Renal cortex interstitium (tissue), 15 donors: ENCODE measurements at places on chromosomes 4 and X. TPM values are rescaled to one million over a fixed set of nuclear protein-coding genes. Genes with fewer than 3 reads are reported as not detected.

DNA sequence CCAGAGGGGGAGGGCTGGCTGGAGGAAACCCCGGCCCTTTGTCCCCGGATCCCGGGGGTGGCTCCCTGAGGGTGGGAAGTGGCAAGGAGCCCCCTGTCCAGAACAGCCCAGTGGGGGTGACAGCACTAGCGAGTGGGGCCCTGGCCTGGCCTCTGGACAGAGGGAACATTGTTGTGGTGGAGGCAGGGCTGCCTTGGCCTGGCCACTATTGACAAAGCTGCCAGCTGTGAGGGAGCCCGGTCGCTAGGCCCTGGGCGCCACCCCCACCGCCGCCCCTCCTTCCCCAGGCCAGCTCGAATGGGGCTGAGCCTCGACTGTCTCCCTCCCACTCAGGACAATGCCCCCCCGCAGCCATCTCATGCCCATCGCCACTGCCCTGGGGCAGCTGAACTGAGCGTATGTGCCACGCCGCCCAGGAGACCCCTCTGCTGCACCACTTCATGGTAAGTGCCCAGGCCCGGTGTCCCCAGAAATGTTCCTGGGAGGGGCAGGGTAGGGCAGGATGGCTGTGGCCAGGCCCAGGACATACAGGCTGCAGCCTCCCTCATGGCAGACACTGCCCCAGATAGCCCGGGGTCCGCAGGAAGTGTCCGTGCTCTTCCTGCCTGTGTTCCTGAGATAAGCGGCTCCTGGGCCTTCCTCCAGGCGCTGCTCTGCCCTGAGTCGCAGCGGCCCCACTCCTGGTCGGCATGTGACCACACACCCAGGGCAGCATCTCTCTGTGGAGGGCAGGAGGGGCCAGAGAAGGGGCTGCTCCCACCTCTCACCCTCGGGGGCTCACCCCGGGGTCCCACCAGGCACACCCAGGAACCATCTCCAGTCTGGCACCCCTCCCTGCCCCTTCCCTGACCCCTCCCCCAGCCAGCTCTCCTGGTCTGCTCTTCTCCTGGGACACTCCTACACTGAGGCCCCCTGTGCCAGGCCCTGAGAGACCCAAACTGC is 1.4 kb downstream of the PLXNB3 start:
- no peak for DNase-seq

GRCh38 chrX:6980981-6981380 is 166.5 kb upstream of the STS start:
- no peak for DNase-seq

GRCh38 chrX:57232658-57233360 is 53.7 kb upstream of the FAAH2 start:
- DNase-seq = no peak

- no peak for DNase-seq
These were observed 29.8 kb upstream of the EPGN start for GRCh38 chr4:74278490-74278889.

DNA sequence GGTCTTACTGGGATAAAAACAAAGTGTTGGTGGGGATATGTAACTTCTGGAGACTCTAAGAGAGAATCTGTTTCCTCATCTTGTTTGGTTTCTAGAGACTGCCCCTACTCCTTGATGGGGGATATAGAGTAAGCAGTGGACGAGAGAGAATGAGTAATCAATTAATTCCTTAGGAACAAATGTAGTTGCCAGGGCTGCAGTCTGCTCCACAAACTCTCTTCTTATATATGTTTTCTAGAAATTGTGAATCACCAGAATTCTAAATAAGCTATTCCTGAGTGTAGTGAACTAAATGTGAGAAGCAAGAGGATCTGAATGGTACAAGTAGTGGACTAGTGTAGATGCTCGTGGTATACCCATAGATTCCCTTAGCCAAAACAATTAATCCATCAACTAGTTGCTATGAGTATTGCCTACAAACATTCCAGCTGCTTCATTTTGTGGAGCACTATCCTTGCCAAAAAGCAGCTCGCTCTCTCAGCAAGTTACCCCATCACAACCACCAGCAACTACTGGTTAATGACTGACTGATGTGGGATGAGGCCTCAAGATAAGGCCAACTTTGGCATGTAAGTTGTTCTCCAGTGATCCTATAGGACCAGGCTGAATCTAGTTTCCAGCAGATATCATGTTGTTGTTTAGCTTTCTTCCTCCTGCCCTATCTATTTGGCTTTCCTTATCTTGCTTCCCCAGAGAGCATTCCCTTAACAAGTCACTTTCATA is 273.0 kb downstream of the SLC7A11 start:
- DNase-seq = no peak

DNA sequence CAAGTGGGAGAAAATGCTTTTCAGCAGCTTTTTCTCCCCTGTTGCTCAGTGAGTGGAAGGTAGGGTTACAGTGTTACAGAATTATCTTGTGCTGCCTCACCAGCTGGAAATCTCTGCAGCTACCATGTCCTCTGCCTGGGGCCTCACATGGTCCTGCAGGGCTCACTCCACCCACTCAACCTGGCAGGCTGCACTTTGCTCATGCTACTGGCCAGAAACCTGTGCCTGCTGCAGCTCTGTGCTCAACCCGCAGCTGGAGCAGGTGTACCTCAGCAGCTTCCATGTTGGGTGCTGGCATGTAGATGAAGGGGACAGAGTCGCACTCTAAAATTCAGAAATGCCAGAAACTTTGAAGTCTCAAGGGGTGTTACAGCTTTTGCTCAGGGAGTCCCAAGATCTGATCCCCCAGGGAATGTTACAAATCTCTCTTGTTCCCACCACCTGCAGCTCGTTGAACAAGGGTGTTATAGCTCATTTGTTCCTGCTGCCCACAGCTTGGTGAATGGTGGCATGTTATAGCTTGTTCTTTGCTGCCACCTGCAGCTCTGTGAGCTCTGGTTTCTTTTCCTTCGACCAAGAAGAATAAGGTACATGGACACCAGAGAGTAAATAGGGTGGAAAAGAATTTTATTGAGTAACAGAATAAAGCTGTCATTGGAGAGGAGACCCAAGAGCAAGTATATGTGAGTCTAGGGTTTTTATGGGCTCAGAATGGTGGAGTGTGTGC is 845.8 kb downstream of the TECRL start:
- no peak for DNase-seq

DNA sequence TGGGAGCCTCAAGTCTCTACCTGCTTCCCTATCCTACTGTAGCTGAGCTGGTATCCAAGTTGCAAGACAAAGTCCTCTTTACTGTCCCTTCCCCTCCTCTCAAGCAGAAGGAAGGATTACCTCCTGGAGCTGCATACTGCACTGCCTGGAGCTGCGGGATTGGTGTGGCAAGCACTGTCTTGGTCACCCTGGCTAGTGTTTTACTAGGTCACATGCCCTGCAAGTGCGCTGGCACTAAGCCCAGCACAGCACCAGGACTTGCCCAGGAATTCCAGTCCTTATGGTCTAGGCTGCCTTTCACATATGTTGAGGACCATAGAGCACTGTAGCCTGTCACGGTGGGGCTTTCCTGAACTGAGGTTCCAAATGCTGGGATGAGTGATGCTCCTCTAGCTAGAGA is 227.3 kb upstream of the ZC4H2 start:
- DNase-seq = no peak

GRCh38 chr4:176745902-176746301 is 46.8 kb downstream of the VEGFC start:
- no peak for DNase-seq

DNA sequence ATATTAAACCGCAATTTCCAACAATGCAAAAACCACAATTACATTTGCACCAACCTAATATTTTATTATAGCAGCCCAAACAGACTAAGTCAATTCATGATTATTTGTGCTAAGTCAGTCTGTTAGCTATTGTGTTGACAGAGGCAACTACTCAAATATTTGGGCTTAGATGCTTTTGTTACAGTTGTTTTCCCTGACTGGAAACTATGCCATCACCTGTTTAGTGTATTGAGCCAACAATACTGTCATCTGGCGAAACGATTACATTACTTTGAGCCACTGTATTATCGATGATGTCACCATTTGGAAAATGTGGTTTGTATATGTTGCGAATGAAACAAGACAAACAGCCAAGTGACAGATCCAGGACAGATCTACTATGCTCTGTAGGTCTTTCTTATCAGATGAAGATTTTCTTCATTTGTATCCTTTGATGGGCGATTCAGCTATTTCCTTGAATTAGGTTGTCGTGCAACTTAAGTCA is 38.7 kb upstream of the INTS6L start:
- DNase-seq = no peak

DNA sequence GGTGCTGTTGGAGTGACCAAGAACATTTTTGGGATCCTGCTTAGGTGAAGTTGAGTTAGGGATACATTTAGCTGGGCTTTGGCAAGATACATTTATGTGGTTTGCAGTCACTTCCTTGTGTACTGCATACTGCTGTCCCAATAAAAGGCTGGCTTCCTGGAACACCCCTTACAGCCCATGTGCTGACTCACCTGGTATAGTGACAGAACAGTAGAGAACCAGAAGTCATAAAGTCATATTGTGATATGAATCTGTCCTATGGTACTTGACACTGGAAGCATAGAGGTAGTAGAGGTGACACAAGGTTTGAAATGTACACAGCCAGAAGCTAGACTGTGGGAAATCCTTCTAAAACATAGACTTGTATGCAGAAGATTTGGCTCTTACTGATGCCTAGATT is 55.3 kb upstream of the SLC25A43 start:
- no peak for DNase-seq

DNA sequence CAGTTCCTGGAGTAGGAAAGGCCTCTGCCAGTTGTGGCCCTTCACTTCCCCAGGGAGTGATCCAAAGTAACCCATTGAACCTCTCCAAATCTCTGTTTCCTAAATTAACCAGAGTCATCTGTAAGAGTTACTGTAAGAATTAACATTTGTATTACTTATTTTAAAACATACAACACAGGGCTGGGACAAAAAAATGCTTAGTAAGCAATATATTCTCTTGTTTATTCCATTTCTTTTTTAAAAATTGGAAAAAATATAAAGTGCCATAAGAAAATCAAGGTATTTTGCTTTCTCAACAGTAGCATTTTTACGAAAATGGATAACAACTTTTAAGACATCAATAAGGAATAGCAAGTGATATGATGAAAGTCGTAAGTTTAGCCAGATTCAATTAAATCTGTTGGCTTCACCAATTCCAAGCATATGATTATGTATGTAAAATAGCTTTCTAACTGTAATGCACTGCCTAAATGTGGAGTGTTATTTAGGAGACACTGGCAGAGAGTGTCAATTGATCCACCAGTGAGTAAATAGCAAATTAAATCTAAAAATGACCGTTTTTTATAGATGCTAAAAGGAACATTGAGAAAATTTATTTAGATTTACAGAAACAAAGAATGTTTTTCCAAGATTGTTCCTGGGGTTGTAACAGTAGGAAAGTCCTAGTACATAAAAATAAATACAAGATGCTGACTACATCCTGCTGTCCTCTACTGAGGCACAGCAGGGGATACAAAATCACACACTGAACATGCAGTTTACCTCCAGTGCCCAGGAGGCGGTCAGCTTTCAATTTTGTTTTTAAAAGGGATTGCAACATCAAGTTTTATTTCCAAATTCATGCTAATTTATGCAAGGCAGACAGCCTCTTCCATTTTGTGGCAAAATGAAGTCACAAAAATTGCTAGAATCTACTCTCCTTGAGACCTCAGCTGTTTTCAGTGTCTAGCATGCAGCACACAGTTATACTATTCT is 53.7 kb downstream of the GPM6A start:
- DNase-seq = no peak

- DNase-seq = no peak
These were observed 419.7 kb downstream of the TRAM1L1 start for GRCh38 chr4:116665716-116666115.

- DNase-seq = no peak
These were observed 155.8 kb downstream of the FAM47B start for GRCh38 chrX:35098419-35098818.

The PDGFRA gene
- polyA plus RNA-seq = 161 TPM

The DAPP1 gene
- polyA plus RNA-seq = 0.83 TPM

The BEND4 gene
- polyA plus RNA-seq = 1.5 TPM

The HS6ST2 gene
- 21.4 TPM for polyA plus RNA-seq

The TCP11X2 gene
- 0.87 TPM for polyA plus RNA-seq

The CSAG2 gene
- polyA plus RNA-seq = not detected

The MGARP gene
- polyA plus RNA-seq = 0.33 TPM

The OCRL gene
- polyA plus RNA-seq = 30.3 TPM

The ALB gene
- polyA plus RNA-seq = 62.3 TPM

The PRR32 gene
- polyA plus RNA-seq = 0.09 TPM

The DUX4 gene
- polyA plus RNA-seq = 0.59 TPM

The CLDN2 gene
- polyA plus RNA-seq = 78.3 TPM

The FAM9C gene
- 0.43 TPM for polyA plus RNA-seq
